ENCODE measurements at places on chromosomes 2 and 18. TPM values are rescaled to one million over a fixed set of nuclear protein-coding genes. Genes with fewer than 3 reads are reported as not detected.

- DNase-seq: no peak
These were observed 4.7 kb downstream of the ANKZF1 start for GRCh38 chr2:219234331-219234730.

GRCh38 chr18:51666763-51667191 lies 469.3 kb upstream of the MEX3C start:
- DNase-seq: peak; percentile 22

- DNase-seq: no peak
These were observed 30.8 kb downstream of the SH3YL1 start for GRCh38 chr2:233030-233429.

- DNase-seq: no peak
These were observed 236.8 kb upstream of the TNP1 start for GRCh38 chr2:217096474-217097225.

GRCh38 chr18:49933530-49934128 lies 120.3 kb upstream of the ACAA2 start:
- DNase-seq: no peak

- no peak for DNase-seq
These were observed 33.7 kb downstream of the STARD6 start for GRCh38 chr18:54323970-54324369.

DNA sequence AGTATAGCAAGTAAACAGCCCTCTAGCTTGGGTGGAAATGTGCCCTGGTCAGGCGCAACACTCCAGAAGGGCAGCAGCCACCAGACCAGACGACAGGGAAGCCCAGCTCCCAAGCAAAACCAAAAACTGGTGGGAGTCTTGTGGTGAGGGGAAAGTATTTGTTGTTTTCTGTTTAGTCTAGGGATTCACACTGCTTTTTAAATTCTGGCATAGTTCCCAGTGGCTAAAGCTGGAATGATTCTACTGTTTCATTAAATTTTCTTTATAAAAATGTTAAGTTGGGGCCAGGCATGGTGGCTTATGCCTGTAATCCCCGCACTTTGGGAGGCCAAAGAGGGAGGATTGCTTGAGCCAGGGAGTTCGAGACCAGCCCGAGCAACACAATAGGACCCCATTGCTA lies 38.5 kb downstream of the MERTK start:
- no peak for DNase-seq

GRCh38 chr2:12071318-12071717 lies 324.9 kb downstream of the LPIN1 start:
- no peak for DNase-seq

GRCh38 chr18:56615738-56616520 lies 22.5 kb downstream of the TXNL1 start:
- no peak for DNase-seq

DNA sequence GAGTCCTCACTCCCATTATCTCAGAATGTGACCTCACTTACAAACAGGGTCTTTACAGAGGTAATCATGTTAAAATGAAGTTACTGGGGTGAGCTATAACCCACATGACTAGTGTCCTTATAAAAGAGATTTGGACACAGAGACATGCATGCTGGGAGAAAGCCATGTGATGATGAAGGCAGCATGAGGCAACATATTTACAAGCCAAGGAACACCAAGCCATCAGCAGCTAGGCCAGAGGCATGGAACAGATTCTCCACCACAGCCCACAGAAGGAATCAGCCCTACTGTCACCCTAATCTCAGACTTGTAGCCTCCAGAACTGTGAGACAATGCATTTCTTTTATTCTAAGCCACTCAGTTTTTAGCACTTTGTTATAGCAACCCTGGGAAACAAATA lies 171.9 kb downstream of the EN1 start:
- DNase-seq: no peak

GRCh38 chr2:177413703-177414102 lies 21.1 kb downstream of the AGPS start:
- no peak for DNase-seq

GRCh38 chr2:136129601-136130000 lies 11.7 kb upstream of the CXCR4 start:
- DNase-seq: no peak

- DNase-seq: no peak
These were observed 9.0 kb downstream of the HOXD8 start for GRCh38 chr2:176138526-176138922.

GRCh38 chr2:21330786-21331391 lies 207.1 kb downstream of the TDRD15 start:
- no peak for DNase-seq

- no peak for DNase-seq
These were observed 104.5 kb upstream of the CDH2 start for GRCh38 chr18:28281400-28281799.

- DNase-seq: no peak
These were observed 20.3 kb downstream of the TGOLN2 start for GRCh38 chr2:85307527-85307897.

- no peak for DNase-seq
These were observed 19.5 kb downstream of the MRPL44 start for GRCh38 chr2:223976635-223977226.

- DNase-seq: no peak
These were observed 32.6 kb downstream of the RBKS start for GRCh38 chr2:27857417-27858172.

DNA sequence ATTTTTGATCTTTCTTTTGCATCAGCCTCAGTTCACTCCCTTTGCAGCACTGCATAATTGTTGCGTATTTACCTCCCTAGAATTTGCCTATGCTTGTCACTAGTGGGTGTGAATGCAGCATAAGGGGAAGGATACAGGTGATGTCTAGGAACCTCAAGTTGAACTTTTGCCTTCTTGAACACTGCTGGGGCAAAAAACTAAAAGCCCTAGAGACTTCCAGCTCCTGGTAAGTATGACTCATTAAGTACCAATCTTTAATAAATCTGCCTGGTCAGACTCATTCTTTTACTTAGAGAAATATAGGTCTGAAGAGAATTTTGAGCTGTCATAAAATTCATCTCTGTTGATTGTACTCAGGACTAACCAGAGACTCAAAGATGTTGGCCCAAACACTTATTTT lies 547.3 kb upstream of the FANCL start:
- no peak for DNase-seq

- DNase-seq: no peak
These were observed 143.6 kb downstream of the ALPK2 start for GRCh38 chr18:58484989-58485981.

DNA sequence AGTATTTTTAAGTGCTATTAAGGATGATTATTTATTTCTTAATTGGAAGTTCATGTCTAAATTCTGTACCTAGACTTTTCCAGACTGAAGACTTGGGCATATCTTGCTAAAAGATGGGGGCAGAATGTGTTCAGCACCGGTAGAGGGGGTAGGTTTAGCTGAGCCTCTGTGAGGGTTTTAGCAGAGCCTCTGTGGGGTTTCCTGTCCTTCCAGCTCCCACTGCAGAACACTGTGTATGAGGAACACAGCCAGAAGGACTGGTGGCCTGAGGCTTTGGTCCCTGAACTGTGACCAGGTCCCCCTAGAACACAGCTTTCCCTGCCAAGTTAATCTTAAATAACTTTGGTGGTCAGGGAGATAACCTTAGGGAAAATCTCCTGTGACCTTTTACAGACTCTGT lies 123.4 kb upstream of the EPC2 start:
- DNase-seq: no peak

GRCh38 chr2:179239838-179240237 lies 24.8 kb downstream of the SESTD1 start:
- DNase-seq: no peak

GRCh38 chr2:152334701-152335015 lies 316 bp upstream of the FMNL2 start:
- no peak for DNase-seq

- no peak for DNase-seq
These were observed 106.5 kb downstream of the COL6A3 start for GRCh38 chr2:237307474-237307873.

DNA sequence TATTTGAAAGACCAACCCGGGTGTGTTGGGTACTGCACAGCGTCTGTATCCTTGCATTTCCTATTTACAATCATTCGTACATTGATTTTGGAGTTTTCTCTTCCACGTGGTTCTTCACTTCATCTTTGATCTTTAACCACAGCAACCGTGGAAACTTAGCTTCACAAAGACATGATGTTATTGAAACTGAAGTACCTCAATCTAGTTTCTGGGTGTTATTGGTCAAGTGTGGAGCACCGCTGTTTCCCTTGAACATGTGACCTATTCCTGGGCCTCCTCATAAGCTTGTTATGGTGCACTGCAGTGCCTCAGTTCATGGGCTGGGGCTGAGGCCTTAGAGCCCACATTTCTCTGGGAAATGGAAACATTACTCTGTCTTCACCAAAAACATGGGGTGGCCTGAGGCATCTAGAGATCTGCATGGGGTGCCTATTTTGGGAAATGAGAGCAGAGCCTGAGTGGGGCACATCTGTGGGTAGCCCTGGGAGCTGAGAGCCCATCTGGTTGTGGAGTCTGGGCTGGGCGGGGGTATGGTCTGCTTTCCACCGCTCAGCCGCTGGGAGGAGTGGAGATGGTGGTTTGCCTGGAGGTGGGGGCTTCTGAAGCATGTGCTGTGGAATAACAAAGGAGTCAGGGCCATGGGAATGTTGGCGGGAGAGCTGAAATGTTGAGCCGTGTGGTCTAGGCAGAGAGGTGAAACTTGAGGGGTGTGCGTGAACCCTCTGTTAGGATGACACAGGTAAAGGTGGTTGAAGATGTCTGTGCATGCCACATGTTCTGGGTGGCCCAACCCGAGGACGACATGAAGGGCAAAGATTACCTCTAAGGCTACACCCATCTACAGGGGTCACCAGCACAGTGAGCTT lies 37.4 kb downstream of the ZNF236 start:
- no peak for DNase-seq

DNAJC5G gene
- 1.8 TPM for polyA plus RNA-seq

MARCO gene
- 0.19 TPM for polyA plus RNA-seq

SPATA3 gene
- polyA plus RNA-seq: not detected

UGT1A5 gene
- polyA plus RNA-seq: not detected

DSG4 gene
- not detected for polyA plus RNA-seq

LRATD1 gene
- 0.10 TPM for polyA plus RNA-seq

EVA1A gene
- polyA plus RNA-seq: 0.19 TPM

PLA2R1 gene
- 0.69 TPM for polyA plus RNA-seq

SLC35F6 gene
- 28.3 TPM for polyA plus RNA-seq

PLEKHB2 gene
- 71.8 TPM for polyA plus RNA-seq

HAUS1 gene
- 13.0 TPM for polyA plus RNA-seq

EML4 gene
- 2.3 TPM for polyA plus RNA-seq

CHRND gene
- polyA plus RNA-seq: not detected

RAB6D gene
- polyA plus RNA-seq: not detected

SERPINB10 gene
- not detected for polyA plus RNA-seq

ANKRD30BL gene
- polyA plus RNA-seq: not detected

ICA1L gene
- polyA plus RNA-seq: 1.5 TPM

OTOF gene
- 0.03 TPM for polyA plus RNA-seq

Measured in heart left ventricle (tissue), 16 donors.